NCI-H446 (cell line): ENCODE measurements at places on chromosomes 13 and 19.

- DNase-seq = no peak
Observed at GRCh38 chr13:73110814-73111213, 52.0 kb downstream of the KLF5 start.

DNA sequence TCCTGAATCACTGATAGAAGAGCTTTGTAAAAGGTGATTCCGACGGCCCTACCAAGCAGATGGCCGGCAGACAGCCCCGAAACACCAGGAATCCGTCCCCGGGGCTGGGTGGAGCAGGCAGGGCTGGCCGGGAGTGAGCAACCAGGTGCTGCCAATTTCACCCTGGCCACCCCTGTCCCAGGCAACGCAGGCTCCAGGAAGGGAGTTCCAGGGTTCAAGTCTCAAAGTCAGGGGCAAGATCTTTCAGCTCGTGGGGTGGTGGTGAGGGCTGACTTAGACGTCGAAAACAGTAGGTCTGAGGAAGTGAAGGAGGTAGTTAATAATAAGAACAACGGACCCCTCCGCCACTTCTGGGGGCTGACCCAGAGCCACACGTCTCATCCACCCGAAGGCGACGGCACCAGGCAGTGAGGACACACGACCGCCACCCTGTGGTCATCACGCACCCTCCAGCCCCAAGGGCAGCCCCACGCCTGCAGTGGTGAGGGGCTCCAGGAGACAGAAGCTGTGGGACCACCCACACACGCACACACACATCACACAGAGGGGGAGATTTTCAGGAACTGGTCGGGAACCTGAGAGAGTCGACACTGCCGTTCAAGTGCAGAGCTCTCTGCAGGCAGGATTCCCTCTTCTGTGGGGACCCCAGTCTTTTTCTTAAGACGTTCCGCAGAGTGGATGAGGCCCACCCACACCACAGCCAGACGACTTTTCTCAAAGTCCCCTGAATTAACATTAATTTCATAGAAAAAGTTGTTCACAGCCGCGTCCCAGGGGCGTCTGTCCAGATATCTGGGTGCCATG lies 67.2 kb downstream of the SPACA7 start:
- no peak for DNase-seq

- no peak for DNase-seq
Observed at GRCh38 chr13:56909896-56910600, 230.7 kb upstream of the PRR20A start.

DNA sequence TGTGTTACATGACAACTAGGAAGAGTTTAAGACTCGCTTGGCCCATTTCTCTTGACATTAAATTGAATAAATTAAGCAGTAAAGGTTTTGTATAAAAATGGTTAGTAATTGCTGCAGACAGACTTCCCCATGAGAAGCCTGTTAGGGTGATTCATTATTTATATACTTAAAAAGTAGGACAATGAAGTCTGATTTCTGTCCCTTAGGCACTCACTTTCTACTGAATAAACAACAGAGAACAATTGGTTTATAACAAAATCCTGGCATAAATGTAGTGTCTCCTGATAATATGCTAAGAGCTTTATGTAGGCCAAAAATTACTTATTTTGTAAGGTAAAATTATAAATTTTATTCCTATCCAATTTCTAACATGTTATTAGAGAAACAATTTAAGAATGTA lies 2138.5 kb upstream of the PCDH20 start:
- DNase-seq = no peak

GRCh38 chr13:61765940-61766666 lies 350.5 kb upstream of the PCDH20 start:
- DNase-seq = no peak

DNA sequence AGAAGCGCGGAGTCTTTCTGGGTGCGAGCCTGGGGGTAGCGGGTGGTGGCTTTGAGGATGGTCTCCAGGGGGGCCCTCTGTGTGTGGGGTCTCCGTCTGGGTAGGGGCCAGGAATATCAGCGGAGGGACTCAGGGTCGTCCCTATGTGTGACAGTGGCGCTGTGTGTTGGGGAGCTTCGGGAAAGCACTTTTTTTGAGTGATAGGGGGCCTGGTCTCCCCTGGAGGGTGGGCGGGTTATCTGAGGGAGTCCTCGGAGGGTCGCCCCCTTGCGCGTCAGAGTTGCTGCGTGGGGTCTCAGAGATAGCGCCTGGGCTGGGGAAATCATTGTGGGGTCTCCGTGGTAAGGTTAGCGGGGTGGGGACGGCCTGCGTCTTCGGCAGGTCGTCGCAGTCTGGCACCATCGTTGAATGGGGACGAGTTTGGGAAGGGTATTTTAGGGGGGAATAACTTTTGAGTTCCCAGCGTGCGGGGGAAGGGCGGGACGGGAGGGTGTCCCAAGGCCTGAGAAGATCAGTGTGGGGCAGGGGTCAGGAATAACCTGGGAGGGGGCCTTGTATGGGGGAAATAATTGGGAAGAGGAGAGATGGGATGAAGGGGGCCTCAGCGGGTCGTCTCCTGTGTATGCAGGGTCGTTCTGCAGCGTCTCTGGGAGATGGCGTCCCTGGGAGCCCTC lies 857 bp downstream of the IER2 start:
- peak; percentile 46 for DNase-seq

- DNase-seq = no peak
Observed at GRCh38 chr13:109783447-109783814, 3.0 kb downstream of the IRS2 start.
